ENCODE measurements at places on chromosomes 5 and 9. TPM values are rescaled to one million over a fixed set of nuclear protein-coding genes. Genes with fewer than 3 reads are reported as not detected.

DNA sequence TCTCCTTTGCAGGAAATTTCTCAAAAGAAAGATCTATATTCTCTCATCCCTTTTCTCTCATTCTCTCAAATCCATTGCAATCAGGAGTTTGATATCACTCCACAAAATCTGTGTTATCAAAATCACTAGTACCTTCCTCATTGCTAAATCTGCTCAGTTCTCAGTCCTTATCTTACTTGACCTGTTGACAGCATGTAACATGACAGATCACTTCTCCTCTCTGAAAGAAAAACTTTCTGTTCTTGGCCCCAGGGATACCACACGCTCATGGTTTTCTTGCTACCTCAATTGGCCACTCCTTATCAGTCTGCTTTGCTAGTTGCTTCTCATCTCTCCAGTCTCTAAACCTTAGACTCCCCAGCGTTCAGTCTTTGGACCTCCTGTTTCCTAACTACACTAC, 22.1 kb downstream of the SRP19 start:
- no peak for DNase-seq

GRCh38 chr9:134826336-134827285, 54.0 kb upstream of the FCN2 start:
- DNase-seq = no peak

GRCh38 chr5:40017135-40017534, 592.4 kb upstream of the DAB2 start:
- DNase-seq = no peak

DNA sequence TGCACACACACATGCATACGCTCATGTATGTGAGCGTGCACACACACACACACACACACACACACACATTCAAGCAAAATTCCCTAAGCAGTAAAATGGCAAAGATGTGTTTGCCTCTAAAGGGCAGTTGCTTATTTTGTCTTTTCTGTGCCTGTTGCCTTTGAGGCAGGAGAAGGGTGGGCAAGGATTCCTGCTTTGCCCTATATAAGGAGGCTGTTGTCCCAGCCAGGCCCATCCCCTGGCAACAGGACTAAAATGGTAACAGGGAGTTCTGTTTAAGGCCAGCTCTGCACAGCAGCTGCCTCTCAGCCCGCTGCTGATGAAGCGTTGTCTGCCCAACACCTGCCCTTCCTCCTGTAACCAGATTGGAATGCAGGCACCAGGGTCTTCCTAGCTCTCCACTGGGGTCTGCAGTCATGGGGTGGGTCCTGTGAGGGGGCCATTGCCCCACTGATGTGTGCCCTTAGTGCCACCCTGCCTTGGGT, 64.4 kb downstream of the PPARGC1B start:
- DNase-seq = no peak

DNA sequence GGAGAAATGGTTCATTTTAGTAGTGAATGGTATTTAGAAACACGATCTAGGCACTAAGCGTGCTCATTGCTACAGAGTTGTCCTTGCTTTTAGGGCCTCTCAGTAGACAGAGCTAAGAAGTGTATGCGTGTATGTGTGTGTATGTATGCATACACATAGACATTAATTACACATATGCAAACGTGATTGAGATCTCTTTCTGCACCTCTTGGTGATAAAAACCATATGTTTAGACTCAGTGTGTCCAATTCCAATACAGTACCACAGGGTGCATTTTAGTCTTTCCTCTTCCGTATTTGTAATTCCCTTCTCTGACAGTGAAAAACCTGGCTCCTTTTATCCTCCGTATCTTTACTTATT, 13.1 kb downstream of the TRIO start:
- DNase-seq = no peak

GRCh38 chr5:32003981-32004380, 170.1 kb downstream of the GOLPH3 start:
- DNase-seq = no peak

The ANKRD18A gene
- not detected for total RNA-seq

The SLC36A3 gene
- not detected for total RNA-seq

Measured in omental fat pad (tissue), 4 donors.